NCI-H1930 (cell line): ENCODE measurements at places on chromosomes 1 and 21.
A peak's percentile ranks its signal among the peaks of the same experiment; 100 is the strongest.

GRCh38 chr1:98550076-98550475 lies 111.4 kb upstream of the SNX7 start:
- no peak for DNase-seq

- DNase-seq: no peak
Measured at GRCh38 chr1:36051821-36052220, 32.1 kb upstream of the TEKT2 start.

GRCh38 chr1:158951956-158952355 lies 20.6 kb downstream of the PYHIN1 start:
- no peak for DNase-seq

DNA sequence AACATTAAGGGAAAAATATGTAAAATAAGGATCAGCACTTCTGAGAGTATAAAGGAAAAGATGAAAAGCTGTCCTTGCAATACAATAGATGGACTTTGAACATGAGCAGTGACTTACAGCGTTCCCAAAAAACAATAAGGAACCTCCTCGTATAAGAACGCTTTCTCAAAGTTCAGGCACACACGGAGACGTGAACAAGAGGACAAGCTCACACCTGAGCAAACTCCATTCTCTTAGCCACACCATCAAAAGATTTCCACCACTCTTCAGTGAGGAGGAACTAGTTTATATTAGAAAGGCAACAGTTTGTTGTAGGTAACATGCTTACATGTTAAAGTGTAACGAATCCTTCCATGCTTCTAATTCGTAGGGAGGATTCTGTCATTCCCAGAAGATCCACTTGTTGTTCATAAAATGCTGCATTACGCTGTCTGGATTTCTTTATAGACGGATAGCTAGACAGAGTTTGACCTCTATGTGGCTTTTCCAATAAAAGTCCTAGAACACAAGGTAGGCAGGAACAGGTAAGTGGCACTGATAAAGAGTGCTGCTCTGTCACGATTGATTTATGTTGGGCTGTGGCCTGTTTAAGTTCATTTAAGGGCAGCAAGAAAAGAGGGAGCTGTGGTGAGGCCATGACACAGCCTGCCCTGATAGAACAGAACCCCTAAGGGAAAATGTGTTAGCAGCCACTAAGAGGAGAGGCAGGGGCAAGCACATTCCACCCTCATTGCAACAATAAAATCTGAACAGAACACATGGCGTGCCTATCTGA lies 37.0 kb upstream of the ATP1A1 start:
- no peak for DNase-seq

- DNase-seq: no peak
Measured at GRCh38 chr1:89989799-89990198, 5.1 kb upstream of the ZNF326 start.

- DNase-seq: no peak
Measured at GRCh38 chr1:110132682-110133081, 17.6 kb upstream of the SLC6A17 start.

DNA sequence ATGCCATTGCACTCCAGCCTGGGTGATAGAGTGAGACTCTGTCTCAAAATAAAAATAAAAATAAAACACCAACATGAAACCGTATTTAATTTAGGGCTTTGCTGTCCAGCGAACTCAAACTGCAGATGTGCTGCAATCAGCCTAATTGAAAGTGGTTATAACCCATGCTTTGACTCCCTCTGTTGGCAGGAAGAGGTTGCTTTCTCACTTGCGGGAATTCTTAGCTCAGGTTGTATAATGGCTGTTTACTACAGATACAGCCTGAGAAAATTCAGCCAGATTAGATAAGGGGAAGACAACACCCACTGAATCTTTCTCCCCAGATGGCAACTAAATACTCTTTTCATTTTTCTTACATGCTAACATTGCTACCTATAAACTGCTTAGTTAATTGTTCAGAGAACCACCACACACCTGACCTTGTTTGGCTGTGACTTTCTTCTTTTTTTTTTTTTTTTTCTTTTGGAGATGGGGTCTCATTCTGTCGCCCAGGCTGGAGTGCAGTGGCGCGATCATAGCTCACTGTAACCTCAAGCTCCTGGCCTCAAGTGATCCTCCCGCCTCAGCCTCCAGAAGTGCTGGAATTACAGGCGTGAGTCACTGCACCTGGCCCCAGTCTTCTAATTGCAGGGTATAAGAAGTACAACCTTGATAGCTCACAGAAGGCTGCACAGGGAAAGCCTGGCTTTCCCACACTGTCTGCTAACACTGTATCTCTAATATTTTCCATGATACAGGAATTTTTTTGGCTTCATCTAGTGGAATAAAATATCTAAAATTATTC lies 34.6 kb downstream of the DNTTIP2 start:
- DNase-seq: peak; percentile 45

GRCh38 chr1:6271554-6271953 lies 10.7 kb upstream of the GPR153 start:
- DNase-seq: no peak
